CD8-positive, alpha-beta T cell (primary cell): ENCODE measurements at places on chromosomes 7 and 10. TPM values are rescaled to one million over a fixed set of nuclear protein-coding genes. Genes with fewer than 3 reads are reported as not detected.

The GBX1 gene
- total RNA-seq = not detected

The ORAI2 gene
- 25.5 TPM for total RNA-seq

The KIF11 gene
- 0.38 TPM for total RNA-seq

The TSPAN33 gene
- total RNA-seq = 4.7 TPM

The SPDYE11 gene
- total RNA-seq = not detected

The FXYD4 gene
- total RNA-seq = not detected

The SPDYE2 gene
- not detected for total RNA-seq

The ZNF735 gene
- total RNA-seq = not detected

The PRPS1L1 gene
- not detected for total RNA-seq

The CPA2 gene
- total RNA-seq = not detected

The PVRIG gene
- 37.0 TPM for total RNA-seq

The GIMAP5 gene
- 23.5 TPM for total RNA-seq

The ACTR3C gene
- 4.0 TPM for total RNA-seq

The CALHM3 gene
- total RNA-seq = not detected

The HTR7 gene
- not detected for total RNA-seq

The STEAP2 gene
- not detected for total RNA-seq

The PHF14 gene
- total RNA-seq = 18.0 TPM

The PIK3CG gene
- total RNA-seq = 32.5 TPM

The ADAM22 gene
- 1.1 TPM for total RNA-seq

The NPVF gene
- total RNA-seq = not detected
